ENCODE measurements at places on chromosomes 5 and 9.

DNA sequence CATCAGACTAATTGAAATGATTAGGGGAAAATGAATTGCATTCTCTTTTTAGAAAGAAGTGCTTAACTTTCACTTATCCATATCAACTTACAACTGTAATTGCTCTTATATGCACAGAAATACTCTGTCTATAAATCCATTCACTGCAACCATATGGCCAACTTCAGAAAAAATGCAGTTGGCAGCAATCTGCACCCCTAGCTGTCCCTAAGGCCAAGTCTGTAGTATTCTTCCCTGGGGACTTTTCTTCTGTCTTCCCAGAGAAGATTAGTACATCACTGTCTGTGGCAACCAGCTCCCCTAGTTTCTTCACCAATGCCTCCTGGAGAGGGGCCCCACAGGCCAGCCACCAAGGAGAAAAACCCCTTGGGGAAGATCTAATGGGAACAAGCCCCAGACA is 45.4 kb downstream of the ABCA1 start:
- DNase-seq = no peak

DNA sequence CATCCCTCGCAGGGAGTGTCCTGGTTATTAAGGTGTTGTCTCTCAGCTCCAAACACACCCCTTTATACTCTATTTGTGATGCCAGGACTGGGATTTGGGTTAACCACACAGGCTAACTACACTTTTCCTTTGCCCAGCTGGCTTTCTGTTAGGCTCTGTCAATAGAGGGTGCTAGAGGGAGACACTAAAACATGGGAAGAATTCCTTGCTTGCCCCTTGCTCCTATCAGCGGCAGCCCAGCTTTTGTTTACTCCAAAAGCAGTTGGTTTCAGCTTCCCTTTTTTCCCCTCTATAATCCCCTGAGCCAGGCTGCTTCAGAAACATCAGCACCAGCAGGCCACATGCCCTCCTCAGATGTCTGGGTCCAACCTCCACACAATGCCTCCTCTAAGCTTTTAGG is 297.1 kb downstream of the KCTD16 start:
- peak; percentile 25 for DNase-seq

GRCh38 chr5:4662756-4663155 is 477.4 kb upstream of the ADAMTS16 start:
- DNase-seq = no peak

- DNase-seq = no peak
These were observed 626.7 kb upstream of the COX7C start for GRCh38 chr5:85990998-85991397.

DNA sequence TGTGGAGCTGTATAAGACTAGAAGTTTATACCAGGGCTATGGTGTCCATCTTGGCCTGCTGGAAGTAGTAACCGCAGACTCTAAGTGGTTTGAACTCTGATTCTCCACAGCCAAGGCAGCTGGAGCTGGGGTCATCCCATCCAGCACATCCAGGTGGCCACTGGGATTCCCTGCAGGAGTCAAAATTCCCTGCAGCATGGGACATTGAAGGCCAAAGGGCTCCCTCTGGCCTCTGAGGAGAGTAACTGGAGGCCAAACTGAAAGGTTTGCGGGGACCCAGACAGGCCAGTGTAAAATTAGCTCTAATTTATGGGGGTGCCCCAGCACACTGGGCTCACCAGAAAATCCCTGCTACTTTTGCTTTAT is 12.2 kb upstream of the PRXL2C start:
- DNase-seq = no peak

DNA sequence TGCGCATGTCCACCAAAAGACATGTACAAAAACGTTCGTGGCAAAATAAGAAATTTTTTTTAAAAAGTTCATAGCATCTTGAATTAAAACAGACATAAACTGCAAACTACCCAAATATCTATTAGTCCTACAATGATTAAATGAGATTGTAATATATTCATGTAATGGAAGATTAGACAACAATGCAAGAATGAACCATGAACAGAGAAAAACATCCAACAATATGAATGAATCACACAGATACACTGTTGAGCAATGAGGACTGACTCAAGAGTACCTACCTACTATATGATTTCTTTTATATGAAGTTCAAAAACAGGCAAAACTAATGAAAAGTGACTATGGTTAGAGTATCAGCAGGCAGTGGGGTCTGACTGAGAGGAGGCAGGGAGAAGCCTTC is 17.9 kb upstream of the CTNNAL1 start:
- DNase-seq = no peak

DNA sequence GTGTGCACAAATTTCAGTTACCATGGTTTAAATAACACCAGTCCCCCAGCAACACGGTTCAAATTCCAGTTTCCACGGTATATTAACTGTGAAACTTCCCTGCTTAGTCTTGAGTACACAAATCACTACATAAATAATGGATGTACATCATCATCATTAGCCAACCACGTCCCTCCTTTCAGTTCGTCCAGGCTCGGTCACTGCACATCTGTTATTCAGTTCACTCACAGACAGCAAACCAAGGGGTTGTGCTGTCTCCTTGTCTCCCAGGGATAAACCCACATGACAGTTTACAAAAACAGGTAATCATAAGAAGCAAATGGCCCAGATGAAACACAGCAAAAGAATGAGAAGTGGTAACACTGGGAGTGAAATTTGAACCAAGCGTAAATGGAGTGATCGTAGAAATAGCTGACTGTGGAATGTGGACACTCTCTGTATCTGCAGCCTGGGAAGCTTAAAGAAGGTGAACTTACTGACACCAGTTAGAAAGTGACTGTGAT is 61.0 kb upstream of the RAD23B start:
- no peak for DNase-seq

GRCh38 chr9:126532951-126533925 is 80.5 kb upstream of the LMX1B start:
- DNase-seq = no peak

GRCh38 chr5:79050498-79050897 is 19.0 kb downstream of the DMGDH start:
- no peak for DNase-seq

- no peak for DNase-seq
These were observed 267.5 kb downstream of the ACTL7B start for GRCh38 chr9:108588246-108588645.

GRCh38 chr9:115597330-115597895 is 479.5 kb upstream of the TNC start:
- no peak for DNase-seq

GRCh38 chr9:113609562-113610318 is 146.2 kb downstream of the RGS3 start:
- DNase-seq = no peak

- DNase-seq = no peak
These were observed 276.8 kb upstream of the CLINT1 start for GRCh38 chr5:158135682-158136179.

DNA sequence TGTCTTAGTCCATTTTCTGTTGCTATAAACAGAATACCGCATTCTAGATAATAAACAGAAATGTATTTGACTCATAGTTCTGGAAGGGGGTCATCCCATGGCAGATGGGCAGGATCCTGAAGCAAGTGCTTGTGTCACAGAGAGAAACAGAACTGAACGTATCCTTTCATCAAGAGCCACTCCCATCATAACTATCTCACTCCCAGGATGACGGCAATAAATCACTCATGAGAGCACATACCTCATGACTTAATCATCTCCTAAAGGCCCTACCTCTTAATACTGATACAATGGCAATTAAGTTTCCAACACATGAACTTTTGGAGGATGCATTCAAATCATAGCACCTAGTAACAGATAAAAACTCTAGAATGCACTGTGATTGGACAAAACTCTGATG is 142.9 kb downstream of the CAMK4 start:
- no peak for DNase-seq

GRCh38 chr5:129367883-129368282 is 92.2 kb upstream of the ADAMTS19 start:
- DNase-seq = no peak

DNA sequence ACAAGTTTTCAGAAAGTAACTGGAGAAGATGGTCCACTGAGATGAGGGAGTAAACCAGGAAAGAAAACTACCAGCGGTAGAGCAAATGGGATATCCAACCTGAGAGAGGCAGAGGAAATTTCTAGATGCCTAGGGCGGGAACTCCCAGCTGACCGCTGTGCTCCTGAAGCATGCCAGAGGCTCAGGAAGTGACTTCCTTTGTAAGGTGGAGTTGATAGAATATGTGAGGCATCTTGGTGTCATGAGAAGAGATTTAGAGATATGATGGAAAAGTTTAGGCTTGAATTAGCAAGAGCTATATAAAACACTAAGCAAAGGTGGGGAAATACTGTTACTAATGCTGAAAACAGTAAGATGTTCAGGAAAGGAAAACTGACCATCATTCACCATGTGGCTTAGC is 124.1 kb downstream of the C9orf152 start:
- no peak for DNase-seq

DNA sequence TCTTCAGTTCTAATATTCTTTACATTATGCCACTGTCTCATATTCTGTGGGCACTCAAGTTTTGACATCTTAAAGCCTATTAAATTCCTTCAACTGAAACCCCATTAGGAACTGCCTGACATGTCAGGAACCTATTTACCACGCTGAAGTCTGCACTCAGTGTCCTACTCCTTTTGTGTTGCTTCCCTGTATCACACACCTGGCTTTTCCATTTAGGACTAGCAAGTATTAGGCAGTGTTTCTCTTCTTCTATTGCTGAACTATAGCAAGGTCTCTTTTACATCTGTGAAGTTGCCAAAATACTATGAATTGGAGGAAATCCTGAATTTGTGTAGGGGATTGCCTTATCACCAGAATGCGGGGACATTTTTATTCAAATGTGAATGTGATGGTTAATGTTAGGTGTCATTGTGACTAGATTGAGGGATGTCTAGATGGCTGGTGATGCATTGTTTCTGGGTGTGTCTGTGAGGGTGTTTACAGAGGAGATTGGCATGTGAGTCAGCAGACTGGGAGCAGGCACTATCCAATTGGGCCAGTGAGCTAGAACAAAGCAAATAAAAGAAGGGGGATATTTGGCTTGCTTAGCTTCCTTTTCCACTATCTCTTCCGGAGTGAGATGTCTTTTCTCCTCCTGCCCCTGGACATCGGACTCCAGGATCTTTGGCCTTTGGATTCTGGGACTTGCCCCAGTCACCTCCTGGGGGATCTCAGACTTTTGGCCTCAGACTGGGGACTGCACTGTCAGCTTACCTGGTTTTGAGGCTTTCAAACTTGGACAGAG is 21.2 kb upstream of the VCAN start:
- no peak for DNase-seq

DNA sequence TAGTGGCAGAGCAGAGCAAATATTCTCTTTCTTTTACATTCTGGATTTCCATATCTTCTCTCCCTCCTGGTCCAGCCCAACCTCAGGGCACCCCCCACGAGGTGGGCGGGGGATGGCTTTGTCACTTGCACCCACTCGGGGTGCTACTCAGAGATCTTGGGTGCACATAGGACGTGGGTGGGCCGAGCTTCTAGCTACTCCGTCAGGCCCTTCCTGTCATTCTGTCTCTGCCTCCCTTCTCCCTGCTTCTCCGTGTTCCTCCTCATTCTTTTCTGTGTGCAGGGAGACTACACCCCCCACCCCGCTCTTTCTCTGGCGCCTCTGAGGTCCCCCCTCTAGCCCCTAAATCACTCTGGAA is 19.5 kb downstream of the PCDHGC5 start:
- no peak for DNase-seq

- no peak for DNase-seq
These were observed 373.3 kb downstream of the CHSY3 start for GRCh38 chr5:130277522-130277921.

DNA sequence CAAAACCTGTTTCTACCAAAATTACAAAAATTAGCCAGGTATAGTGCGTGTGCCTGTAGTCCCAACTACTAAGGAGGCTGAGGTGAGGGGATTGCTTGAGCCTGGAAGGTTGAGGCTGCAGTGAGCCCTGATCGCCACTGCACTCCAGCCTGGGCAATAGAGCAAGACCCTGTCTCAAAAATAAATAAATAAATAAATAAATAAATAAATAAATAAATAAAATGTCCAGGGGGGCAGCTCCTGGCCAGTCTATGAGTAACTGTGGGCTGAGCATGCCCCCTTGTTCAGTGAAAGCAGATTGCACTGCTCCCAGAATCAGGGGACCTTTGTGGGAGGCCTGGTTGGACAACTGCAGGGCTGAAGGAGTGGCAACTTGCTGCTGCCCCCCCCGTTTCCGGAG is 62.7 kb downstream of the PDE6A start:
- no peak for DNase-seq

GRCh38 chr5:9865574-9865973 is 235.4 kb upstream of the TAS2R1 start:
- no peak for DNase-seq

- DNase-seq = no peak
These were observed 758.8 kb upstream of the CDH9 start for GRCh38 chr5:27797220-27797619.

GRCh38 chr5:97182571-97183099 is 412 bp downstream of the RIOK2 start:
- DNase-seq = no peak

- no peak for DNase-seq
These were observed 2.8 kb upstream of the IL5 start for GRCh38 chr5:132546108-132546507.

DNA sequence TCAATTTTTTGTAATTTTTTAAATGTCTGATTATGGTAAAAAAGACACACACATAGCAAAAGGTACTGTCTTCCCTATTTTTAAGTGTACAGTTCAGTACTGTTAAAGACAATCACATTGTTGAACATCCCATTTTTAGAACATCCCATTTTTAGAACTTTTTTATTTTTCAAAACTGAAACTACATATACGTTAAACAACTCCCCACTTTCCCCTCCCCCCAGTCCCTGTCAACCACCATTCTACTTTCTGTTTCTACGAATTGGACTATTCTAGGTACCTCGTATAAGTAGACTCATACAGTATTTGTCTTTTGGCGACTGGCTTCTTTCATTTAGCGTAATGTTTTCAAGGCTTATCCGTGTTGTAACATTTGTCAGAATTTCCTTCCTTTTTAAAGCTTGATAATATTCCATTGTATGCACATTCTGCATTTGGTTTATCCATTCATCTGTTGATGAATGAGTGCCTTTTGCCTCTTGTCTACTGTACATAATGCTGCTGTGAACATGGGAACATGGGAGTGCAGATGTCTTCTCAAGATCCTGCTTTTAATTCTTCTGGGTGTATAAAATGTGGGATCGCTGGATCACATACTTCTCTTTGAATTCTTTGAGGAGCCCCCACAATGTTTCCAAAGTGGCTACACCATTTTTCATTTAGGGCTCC is 154.0 kb downstream of the PIK3R1 start:
- no peak for DNase-seq
